ENCODE measurements at places on chromosomes 4 and X. TPM values are rescaled to one million over a fixed set of nuclear protein-coding genes. Genes with fewer than 3 reads are reported as not detected.

- DNase-seq, result no peak
Measured at GRCh38 chr4:145195167-145195952, 15.0 kb upstream of the OTUD4 start.

- DNase-seq, result no peak
Measured at GRCh38 chr4:62194342-62194741, 994.2 kb downstream of the ADGRL3 start.

- no peak for DNase-seq
Measured at GRCh38 chr4:65798498-65799127, 128.3 kb upstream of the EPHA5 start.

DNA sequence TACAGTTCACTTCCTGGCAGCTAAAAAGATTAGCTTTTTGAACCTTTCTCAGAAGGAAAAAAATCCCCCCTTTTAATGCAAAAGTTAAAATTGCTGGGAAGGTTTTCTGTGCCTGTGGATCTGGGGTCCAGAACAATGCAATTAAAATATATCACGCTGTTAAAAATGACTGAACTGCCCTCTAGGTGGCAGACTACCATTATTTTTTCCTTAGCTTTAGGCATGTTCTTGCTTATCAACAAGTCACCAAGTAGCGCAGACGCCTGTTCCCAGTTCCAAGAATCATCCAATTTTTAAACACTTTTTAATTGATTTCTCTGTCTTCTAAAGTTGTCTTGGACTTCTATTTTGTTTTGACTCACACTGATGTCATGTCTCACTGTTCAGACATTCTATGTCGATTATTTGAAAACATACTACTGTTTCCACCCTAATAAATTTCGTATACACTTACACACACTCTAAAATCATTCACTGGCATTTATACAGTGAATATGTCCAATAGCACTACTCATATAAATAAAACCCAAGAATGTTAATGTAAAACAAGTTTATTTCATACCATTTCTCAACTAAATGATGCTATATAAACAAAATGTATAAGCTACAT, 661.6 kb downstream of the RAPGEF2 start:
- peak; percentile 48 for DNase-seq

GRCh38 chr4:69517674-69518073, 22.0 kb upstream of the UGT2B4 start:
- no peak for DNase-seq

GRCh38 chrX:118780911-118781310, 42.7 kb upstream of the ZCCHC12 start:
- no peak for DNase-seq

- DNase-seq, result no peak
Measured at GRCh38 chrX:133999031-133999705, 13.8 kb upstream of the GPC3 start.

DNA sequence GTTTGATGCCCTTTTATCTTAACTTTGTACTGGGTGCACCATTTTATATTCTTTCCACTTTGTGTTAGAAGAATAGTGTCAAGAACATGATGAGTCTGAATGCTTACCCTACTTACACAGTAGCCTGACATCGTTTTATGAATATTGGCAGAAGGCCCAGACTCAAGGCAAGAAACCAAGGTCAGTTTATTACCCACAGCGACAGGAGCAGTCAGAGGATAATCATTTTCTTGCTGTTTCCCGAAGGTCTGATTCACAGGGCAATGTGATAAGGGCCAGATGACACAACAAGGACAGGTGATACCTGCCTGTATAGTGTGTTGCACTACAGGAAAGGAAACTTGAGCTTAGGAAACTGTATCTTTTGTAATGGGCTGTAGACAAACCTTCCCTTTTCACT, 417.4 kb downstream of the SPOCK3 start:
- DNase-seq, result no peak

DNA sequence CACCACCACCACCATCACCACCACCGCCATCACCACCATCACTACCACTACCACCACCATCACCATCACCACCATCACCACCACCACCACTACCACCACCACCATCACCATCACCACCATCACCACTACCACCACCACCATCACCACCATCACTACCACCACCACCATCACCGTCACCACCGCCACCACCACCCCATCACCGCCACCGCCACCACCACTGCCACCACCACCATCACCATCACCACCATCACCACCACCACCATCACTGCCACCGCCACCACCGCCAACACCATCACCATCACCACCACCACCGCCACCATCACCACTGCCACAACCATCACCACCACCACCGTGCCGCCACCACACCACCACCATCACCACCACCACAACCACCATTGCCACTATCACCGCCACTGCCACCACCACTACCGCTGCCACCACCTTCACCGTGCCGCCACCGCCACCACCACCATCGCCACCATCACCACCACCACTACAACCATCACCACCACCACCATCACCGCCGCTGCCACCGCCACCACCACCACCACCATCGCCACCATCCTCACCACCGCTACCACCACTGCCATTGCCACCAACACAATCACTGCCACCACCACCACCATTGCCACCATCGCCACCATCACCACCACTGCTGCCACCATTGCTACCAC, 1511.3 kb upstream of the AGA start:
- DNase-seq, result no peak

DNA sequence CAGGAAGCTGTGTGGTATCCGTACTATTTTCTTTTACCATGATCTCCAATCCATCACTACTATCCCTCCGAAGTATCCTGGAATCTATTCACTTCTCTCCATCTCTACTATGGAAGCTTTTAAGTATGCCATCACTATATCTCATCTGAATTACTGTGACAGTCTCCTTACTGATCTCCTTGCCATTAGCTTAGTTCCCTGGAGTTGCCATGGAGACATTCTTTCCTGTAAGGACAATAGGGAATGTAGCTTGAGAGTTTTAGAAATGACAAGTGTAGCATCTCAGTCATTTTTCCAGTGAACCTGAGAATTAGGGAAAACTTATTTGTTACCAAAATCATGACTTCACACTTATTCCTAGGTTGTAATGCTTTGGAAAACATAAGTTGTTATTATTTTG, 86.3 kb downstream of the HPGD start:
- no peak for DNase-seq

- no peak for DNase-seq
Measured at GRCh38 chr4:144495944-144496343, 150.0 kb upstream of the HHIP start.

DNA sequence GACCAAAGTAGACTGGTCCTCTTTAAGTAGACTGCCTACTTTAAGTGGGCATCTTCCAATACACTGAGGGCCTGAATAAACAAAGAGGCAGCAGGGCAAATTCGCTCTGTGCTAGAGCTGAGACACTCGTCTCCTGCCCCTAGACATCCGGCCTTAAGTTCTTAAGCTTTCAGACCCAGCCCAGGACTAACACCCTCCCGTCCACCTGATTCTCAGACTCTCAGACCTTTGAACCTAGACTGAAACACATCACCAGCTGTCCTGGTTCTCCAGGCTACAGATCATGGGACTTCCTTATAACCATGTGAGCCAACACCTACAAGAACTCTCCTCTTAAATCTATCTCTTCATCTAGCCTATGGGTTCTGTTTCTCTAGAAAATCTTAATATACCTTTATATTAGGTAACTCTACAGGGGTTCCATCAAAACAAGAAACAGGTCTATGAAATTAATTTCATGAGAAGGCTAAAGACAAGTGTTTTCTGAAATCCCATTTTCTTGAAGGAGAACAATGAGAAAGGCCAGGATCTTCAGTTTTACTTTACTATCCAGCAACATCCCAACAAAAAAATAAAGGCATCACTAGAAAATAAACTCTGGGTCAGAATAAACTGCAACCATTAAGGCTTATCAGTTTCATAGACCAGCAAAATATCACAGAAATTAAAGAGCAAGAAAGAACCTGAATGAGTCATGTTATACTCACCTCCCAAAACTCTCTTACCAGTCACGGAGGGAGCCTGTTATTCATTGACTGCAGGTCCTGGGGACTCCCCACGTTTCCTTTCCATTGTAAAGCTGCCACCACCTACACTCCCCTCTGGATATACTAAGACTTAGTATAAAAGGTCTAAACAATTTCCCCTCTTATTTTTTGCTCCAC, 14.8 kb downstream of the ADGRA3 start:
- DNase-seq, result no peak

GRCh38 chr4:101813604-101814003, 23.1 kb downstream of the BANK1 start:
- DNase-seq, result no peak

DNA sequence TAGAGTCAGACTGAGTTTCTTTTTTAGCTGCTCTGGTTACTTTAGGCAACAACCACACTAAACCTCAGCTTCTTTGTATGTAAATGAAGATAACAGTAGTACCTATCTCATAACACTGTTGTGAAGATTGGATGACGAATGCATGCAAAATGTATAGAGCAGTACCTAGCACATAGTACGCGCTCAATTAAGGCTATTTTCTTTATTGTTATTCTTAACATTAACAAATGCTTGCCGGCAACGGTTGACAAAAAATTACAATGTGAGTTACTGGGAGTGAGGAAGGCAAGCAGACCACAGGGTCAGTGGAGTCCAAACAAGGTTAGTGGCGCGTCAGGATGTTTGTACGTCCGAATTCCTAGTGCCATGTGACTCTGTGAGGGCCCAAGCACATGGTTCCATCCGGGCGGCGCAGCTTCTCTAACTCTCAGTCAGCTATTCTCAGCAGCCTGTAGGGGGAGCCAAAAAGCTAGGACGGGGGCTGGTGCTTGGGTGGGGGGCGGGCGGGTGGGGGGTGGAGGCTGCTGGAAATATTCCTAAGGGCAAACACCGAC, 821 bp upstream of the NALF2 start:
- DNase-seq, result no peak

DNA sequence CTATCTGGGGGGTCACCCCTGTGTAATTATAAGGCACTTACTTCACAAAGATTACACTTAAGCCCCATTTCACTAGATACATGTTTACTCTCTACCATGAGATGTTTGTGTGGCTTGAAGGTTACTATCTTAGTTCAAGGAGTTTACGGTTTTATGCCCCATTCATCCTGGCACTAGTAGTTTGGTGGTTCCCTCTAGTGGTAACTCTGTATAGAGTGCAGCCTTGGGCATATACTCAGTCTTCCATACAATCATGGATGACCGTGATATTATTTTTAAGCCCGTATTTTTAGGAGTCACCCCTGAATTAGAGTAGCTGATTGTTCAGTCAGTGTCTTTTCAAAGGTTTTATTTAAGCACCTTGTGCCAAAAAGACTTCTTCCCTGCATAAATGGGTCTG, 109.9 kb upstream of the FAM47C start:
- no peak for DNase-seq

The UGT2B17 gene
- polyA plus RNA-seq, result not detected

The L1CAM gene
- 16.4 TPM for polyA plus RNA-seq
